ENCODE measurements at places on chromosomes 16 and 17. TPM values are rescaled to one million over a fixed set of nuclear protein-coding genes. Genes with fewer than 3 reads are reported as not detected.

- H3K4me1 ChIP-seq: no peaks in the 10 kb centered on the region
- no peak overlapping the region for H3K27ac ChIP-seq
- DNase-seq: no peak
- H3K36me3 ChIP-seq: no peaks in the 10 kb centered on the region
- H3K4me3 ChIP-seq: no peak overlapping the region
- H3K27me3 ChIP-seq: no peaks in the 10 kb centered on the region
Measured at GRCh38 chr16:12329246-12329995, 352.9 kb downstream of the SNX29 start.

DNA sequence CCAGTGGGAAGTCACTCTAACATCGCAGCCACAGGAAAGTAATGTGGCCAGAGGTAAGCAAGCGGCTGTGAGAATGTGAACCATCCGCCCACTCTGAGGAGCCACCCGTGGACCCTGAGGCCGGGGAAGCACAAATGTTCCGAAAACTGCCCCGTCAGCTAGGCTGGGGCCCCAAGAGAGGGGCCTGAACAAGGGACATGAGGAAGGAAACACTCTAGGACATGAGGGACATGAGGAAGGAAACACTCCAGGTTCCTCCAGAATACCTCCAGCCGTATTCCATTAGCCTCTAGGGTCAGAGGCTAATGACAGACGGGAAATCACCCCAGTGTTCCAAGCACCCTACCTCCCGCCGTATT, 317 bp downstream of the TEFM start:
- peak overlapping the region; percentile 92 for H3K4me3 ChIP-seq
- H3K4me1 ChIP-seq: peaks cover 9% of the 10 kb centered on the region
- peak overlapping the region; percentile 70 for H3K27ac ChIP-seq
- no peak for DNase-seq
- H3K36me3 ChIP-seq: peaks cover 9% of the 10 kb centered on the region
- no peaks in the 10 kb centered on the region for H3K27me3 ChIP-seq

GRCh38 chr17:17712268-17712924, 31.1 kb downstream of the RAI1 start:
- peak; percentile 84 for DNase-seq
- no peak overlapping the region for H3K4me3 ChIP-seq
- H3K27me3 ChIP-seq: no peaks in the 10 kb centered on the region
- no peaks in the 10 kb centered on the region for H3K36me3 ChIP-seq

- no peak for DNase-seq
- no peak overlapping the region for H3K4me3 ChIP-seq
- peaks cover 9% of the 10 kb centered on the region for H3K4me1 ChIP-seq
- no peak overlapping the region for H3K27ac ChIP-seq
- H3K36me3 ChIP-seq: no peaks in the 10 kb centered on the region
Measured at GRCh38 chr16:27317738-27318391, 4.1 kb downstream of the IL4R start.

DNA sequence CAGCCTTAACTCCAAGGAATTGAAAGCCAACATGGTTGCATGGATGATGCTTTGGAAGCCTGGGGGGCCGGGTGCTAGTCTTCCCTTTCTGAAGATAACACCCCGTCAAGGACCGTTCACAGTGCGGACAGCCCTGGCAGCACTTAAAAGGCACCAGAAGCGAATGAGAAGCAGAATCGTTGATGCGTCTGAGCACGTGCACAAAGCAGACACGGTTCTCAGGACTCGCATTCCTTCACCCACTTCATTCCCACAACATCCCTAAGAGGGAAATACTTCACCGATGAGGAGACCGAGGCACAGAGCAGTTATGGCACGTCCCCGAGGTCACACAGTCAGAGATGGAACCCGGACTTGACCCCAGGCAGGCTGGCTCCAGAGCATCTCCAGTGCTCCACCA, 14.2 kb downstream of the TRPV1 start:
- H3K27ac ChIP-seq: peak overlapping the region; percentile 93
- H3K36me3 ChIP-seq: no peaks in the 10 kb centered on the region
- H3K4me3 ChIP-seq: no peak overlapping the region

DNA sequence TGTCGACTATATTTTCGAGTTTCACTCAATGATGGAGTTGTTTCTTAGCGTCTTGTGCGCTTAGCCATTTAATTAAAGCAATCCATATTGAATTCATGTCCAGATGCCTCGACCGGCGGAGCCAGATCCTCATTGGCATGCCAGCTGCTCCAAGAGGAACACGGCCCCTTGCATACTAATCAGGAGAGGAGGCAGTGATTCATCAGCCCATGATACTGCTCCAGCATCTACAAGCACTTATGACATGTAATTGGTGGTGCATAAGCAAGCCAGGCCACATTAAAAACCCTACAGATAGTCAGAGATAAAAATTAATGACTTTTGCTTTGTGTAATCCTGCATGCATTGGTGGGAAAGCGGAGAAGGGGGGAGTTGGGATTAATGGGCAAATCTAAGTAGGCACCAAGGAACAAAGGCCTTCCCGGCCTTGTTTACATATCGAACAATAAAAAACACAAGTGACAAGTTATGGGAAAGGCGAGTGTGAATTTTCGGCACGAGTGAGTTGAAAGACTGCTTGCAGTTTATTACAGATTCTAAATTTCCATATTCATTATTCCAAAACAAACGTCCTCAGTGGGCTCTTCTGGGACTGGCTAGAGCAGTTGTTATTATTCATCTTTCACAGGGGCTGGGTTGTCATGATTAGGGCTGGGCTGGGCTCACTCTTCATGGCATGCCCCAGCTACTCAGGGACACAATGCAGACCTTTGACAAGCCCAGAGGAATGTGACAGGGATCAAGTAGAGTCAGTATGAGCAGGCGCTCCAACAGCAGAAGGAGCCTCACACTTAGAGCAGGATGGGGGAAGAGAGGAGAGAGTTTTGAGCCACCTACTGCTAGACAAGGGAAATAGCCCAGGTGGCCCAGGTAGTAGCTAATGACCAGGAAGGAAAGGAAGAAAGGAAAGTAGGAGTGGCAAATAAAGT, 281.7 kb upstream of the ZFHX3 start:
- H3K27me3 ChIP-seq: no peaks in the 10 kb centered on the region
- no peak overlapping the region for H3K4me3 ChIP-seq
- H3K36me3 ChIP-seq: no peaks in the 10 kb centered on the region
- no peaks in the 10 kb centered on the region for H3K4me1 ChIP-seq
- DNase-seq: peak; percentile 37
- no peak overlapping the region for H3K27ac ChIP-seq

TELO2 gene
- total RNA-seq: 22.0 TPM

CDC42EP4 gene
- total RNA-seq: 15.8 TPM

GPR179 gene
- total RNA-seq: 0.10 TPM
